ENCODE measurements at places on chromosomes 12 and 14.

DNA sequence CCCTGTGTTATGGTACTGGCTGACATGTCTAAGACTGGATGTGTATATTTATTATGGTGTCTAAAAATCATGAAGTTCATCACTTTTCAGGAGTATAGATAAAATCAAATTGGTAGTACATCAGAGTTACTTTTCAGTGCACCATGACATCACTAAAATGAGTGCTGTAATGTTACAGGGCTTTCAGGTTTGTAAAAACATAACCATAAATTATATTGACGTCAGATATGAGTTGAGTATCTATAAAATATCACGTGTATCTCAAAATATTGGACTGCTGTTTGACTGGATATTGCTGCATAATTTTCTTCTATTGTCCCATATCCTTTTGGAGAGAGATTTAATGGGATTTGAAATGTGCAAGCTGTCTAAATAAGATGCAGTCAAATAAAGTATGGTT is 22.0 kb downstream of the NAA30 start:
- no peak for DNase-seq

- DNase-seq = no peak
These were observed 2.6 kb upstream of the JAG2 start for GRCh38 chr14:105171004-105171673.

GRCh38 chr12:11731455-11731854 is 82.0 kb downstream of the ETV6 start:
- DNase-seq = peak; percentile 46

GRCh38 chr12:55850893-55851292 is 8.2 kb upstream of the MMP19 start:
- DNase-seq = no peak

DNA sequence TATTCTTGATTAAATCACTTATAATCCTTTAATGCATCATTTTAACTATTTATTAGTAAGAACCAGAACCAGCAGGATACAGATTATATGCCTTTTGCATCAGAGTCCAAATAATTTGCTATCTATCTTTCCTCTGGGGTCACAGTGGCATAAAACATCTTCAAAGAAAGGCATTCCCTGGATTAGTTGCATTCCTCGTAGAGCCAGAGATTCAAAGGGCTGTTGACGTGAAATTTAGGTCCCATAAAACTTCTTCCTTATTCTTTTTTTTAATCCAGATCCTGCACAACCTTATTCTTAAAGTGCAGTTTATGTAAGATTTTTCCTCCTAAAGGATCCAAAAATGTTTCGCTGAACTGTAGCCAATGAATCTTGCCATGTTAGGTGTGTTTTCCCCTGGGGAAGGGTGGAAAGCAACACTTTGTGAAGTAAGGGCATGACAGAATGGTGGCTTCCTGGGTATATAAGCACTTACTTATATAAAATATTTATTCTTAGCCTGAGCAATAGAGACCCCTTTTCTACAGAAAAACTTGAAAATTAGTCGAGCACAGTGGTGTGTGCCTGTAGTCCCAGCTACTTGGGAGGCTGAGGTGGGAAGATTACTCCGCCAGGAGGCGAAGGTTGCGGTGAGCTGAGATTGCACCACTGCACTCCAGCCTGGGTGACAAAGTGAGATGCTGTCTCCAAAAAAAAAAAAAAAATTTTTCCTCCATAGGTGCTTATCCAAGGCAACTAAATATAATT is 208.7 kb downstream of the PCNX1 start:
- no peak for DNase-seq

- no peak for DNase-seq
These were observed 14.5 kb downstream of the CAPZA3 start for GRCh38 chr12:18752280-18752920.
